ENCODE measurements at places on chromosomes 13 and 19. TPM values are rescaled to one million over a fixed set of nuclear protein-coding genes. Genes with fewer than 3 reads are reported as not detected.

- DNase-seq: no peak
Observed at GRCh38 chr13:43784496-43784895, 2.3 kb downstream of the ENOX1 start.

The PTGIR gene
- total RNA-seq: 3.1 TPM

DNA sequence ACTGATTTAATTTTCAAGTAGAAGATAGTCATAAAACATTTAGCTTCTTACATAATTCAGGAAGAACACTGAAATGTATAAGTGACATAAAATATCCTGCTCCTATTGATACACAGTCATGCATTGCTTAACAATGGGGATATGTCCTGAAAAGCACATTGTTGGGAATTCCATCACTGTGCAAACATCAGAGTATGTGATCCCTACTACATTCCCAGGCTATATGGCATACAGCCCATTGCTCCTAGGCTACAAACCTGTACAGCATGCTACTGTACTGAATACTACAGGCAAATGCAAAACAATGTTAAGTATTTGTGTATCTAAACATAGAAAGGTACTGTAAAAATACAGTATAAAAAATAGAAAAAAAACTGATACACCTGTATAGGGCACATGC, 723.9 kb upstream of the ARGLU1 start:
- no peak for DNase-seq

DNA sequence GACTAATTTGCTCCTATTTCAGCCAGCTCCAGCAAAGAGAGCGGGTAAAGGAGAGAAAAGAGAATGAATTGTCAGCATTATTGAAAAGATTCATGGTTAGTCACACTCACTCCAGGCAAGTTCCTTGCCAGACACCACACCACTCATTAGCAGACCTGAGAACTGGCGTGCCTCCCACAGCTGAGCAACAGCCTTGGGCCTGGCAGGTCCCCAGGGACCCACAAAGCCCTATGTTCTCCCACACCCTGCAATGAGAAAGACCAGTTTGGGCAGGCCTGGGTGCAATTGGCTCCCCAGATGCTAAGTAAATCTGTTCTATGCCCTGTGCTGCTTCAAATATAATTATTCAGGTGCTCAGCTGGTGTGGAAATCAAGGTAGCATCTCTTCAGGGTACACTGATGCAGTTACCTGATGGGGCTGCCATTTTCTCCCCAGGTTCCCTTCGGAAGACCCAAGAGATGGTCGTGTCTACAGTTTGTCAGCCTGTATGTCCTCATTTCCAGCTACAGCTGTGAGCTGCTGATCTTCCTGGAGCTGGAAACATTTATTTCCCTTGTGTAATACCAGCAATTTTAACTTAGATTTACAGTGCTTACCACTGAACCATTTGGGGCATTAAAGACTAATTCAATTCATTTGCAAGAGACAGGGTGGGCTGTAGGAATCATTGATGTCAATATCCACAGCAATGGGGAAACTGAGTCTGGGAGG, 405.0 kb downstream of the COG6 start:
- DNase-seq: peak; percentile 70

GRCh38 chr13:109256866-109257760, 529.3 kb downstream of the IRS2 start:
- no peak for DNase-seq

The ZNF560 gene
- total RNA-seq: not detected

The CHST8 gene
- total RNA-seq: not detected

DNA sequence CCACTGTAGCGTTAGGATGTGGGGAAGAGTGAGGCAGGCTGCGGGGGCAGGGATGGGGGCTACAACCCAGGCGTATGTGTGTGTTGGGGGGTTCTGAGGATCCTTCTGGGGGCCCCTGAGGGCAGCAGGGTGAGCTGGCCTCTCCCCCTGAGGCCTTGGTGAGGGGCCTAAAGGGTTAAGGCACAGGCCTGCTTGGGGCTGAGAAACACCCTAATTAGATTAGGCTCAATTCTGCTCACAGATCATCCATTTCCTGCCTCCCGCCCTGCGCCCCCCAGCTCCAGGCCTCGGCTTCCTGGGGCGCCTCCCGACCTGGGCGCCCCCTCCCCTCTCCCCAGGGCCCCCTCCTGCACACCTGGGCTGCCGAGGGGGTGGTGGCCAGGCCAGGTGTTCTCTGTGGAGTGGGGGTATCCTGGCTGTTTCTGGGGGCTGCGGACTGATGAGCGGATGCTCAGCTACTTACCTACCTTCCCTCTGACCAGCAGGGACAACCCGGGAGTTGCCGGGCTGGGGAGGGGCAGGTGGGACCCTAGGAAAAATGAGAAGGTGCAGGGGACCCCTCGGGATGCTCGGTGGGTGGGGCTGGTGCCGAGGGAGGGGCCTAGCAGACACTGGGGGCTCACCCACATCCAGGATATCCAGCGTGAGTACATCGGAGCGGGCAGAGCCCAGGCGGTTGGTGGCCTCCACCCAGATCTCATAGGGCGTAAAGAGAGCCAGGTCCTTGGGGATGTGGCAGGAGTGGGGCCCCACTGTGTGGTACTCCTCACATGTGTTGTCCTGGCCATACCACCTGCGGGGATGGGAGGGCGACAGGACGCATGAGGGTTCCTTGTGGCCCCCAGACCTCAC, 8.6 kb downstream of the CRLF1 start:
- no peak for DNase-seq

The ICAM4 gene
- total RNA-seq: not detected

The RNF225 gene
- not detected for total RNA-seq

DNA sequence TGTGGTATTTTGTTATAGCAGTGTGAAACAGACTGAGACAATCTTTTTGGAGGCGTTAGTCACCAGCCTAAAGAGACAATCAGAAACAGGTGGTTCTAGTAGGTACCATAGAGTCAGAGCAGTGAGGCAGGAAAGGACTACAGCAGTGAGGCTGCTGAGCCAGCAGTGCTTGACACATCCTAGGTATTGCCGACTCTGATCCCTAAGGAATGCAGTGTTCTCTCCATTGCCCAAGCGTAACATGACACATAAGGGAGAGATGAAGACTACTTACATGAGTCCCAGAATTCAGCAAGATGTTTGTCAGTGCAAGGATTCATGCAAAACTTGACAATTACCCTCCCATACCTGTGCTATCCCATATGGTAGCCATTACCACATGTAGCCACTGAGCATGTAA, 62.4 kb upstream of the XPO4 start:
- no peak for DNase-seq

The UPF3A gene
- 34.6 TPM for total RNA-seq

DNA sequence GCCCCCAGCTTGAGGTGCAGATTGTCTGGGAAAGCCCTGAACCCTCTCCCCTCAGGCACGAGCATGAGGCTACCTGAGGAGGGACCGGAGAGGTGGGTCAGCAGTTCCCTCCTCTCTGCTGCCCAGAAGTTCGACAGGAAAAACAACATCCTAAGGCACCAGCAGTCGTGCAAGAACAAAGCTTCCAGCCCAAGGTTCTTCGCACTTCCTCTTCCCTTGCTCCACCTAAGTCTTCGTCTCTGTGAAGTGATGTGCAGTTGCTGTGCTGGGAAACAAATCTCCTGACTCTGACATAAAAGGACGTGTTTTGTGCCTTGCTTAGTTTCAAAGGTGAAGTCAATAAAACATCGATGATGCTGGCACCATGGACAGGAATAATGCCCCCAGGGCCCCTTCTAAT, 173.3 kb downstream of the USP12 start:
- no peak for DNase-seq

GRCh38 chr13:89486065-89486464, 1814.9 kb downstream of the SLITRK5 start:
- DNase-seq: no peak

DNA sequence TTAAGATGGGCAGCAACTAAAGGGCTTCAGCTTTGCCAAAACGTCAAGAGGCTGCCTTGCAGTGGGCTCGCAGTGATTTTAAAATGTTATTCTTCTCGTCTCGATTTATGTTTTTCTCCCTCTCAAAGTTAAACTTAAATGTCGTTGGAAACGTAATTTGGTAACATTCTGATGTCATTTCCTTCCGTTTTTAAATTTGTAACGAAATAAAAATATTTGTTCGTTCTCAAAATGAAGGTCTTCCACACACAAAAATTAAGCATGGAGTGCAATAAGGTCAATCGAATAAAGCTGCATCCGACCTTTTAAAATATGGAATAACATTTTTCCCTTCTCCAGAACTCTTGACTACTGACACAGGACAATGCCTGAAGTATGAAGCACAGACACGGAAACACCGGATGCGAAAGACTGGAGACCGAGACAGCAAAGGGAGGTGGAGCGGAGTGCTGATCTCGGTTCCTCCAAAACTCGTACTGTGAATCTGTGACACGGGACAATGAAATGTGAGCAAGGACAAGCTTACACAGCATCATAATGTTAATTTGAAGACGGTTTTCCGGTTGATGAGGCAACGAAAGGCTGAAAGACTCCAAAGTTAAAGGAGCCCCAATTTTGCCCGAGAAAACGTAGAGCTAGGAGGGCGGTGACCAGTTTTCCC, 850 bp downstream of the MTMR6 start:
- no peak for DNase-seq

The MADCAM1 gene
- total RNA-seq: 0.55 TPM

The C19orf53 gene
- 189 TPM for total RNA-seq

The ZNF442 gene
- total RNA-seq: 3.2 TPM

DNA sequence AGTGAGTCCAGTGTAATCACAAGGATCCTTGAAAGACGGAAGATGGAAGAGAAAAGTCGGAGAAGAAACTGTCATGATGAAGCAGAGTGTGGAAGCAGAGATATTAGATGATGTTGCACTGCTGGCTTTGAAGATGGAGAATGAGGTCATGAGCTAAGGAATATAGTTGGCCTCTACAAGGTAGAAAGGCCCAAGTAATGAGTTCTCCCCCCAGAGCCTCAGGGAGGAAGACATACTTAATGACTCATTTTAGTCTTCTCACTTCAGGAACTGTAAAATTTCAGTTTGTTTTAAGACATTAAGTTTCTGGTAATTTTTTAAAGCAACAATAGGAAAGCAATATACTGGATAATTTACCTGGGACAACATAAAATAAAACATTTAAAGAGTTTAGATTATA, 1331.5 kb upstream of the PCDH20 start:
- no peak for DNase-seq

All from sigmoid colon (tissue), 7 donors.